ENCODE measurements at places on chromosomes 7 and 10. TPM values are rescaled to one million over a fixed set of nuclear protein-coding genes. Genes with fewer than 3 reads are reported as not detected.

- no peak for DNase-seq
These were observed 3.0 kb downstream of the CHPF2 start for GRCh38 chr7:151235091-151235787.

DNA sequence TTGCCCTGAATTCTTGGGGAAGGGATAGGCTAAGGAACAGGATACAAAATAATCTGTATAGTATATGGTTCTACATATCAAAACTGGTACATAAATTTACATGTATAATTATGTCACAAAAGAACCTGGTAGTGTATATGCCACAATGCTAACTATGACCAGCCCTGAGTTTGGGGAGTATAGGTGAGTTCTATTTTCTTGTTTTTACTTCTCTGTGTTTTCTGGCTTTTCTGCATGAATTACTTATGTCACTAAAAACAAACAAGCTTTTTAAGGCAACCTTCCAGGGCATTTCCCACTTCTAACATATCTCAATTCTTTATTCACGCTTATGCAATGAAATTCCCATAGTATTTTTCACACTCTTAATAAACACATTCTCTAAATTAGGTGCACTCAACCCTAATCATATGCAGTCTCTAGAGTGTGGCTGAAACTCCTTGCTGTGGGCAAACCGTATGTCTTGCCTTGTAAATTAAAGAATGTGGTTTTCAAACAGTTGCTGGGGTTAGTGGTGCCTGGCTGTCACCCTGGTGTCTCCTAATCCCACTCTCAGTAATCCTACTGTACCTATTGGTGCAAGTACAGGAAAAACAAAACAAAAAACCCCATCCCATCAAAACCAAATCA, 14.0 kb upstream of the INSIG1 start:
- peak; percentile 61 for DNase-seq

GRCh38 chr10:128929767-128930166, 537.3 kb upstream of the MGMT start:
- no peak for DNase-seq

DNA sequence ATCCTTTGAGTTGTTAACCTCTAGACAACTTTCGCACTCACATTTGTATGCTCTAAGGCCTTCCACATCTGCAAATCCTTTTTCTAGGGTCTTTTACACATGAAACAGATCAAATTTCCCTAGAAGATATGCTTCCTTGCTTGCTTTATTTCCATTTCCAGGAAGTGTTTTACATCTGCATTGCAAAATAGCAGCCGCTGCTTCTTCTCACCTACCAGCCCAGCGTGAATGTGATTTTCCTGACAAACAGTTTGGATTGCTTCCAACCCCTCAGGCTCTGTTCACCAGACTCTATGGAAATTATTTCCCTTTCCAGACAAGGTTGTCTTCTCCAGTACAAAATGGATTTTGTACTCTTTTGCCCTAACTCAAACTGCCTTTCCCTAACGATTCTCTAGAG, 50.9 kb upstream of the PAPSS2 start:
- DNase-seq = no peak

DNA sequence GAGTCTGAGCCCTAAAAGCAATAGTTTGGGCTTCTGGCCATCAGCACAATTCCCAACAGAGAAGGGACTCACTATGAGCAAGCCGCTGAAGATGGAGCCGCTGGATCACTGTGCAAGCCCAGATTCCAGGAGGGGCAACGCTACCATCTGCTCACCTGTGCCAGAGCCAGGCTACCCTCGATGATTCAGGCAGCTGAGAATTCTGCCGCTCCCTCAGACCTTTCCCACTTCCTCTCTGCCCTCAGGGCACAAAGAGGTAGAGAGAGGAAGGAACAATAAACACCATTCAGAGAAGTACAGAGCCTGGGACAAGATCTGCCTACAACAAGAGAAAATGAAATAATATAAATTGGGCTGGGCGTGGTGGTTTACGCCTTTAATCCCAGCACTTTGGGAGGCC, 98.1 kb downstream of the MYOF start:
- DNase-seq = no peak

- no peak for DNase-seq
These were observed 105.3 kb downstream of the CCDC3 start for GRCh38 chr10:12896251-12896650.

DNA sequence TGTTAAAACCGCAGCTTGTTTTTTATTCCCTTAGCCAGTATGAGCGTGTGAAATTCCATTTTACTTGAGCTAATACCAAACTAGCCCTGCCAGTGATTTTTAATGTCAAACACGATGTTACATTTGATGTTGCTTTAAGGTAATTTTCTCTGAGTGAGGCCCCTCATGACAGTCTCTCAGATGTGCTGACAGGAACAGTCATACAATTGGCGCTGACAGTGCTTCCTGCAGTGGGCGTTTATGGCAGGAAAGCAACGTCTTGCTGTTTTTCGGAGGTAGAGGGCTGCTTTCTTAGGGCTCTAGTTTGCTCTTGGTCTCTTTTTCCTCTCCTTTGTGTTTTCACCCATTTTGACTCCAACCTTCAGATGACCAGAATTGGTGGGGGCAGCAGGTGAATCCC, 19.3 kb downstream of the PON1 start:
- DNase-seq = peak; percentile 19

DNA sequence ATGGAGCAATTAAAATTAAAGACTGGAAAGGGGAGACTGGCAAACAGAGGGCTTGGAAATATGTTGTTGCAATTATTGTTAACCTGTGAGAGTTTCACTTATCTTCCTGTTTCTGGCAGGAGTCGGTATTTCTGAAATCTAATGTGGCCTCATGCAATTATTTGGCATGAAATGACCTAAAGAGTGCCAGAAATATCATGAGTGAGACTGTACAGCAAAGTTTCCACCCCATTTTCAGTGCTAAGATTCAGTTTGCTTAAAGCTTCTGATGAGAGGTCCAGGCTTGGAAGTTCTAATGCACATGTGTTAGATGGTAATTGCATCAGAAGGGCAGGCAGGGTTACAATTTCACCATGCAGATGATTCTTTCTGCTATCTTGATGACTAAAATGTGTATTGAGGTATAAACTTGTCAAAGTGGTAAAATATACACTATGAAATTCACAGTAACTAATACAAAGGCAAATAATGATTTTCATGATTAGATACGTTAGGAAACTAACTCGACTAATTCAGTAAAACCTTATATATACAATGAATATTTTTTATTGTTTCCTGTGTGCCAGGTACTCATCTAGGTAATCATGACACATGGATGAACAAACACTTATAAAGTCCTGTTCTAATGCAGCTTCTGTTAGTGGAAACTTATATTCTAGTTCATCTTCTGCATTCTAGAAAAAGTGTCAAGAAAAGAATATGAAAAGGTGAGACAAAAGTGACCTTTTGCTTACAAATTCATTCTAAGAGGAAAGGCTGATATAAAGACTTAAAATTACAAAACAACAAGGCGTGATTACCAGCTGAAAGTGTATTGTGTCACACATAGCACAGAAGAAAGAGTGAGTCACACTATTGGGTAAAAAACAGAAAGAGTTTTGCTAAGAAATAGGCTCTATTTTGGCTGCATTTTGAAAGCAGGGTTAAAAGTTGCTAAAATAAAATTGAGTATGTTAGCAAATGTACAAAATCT, 533.4 kb upstream of the SEMA3D start:
- DNase-seq = no peak

DNA sequence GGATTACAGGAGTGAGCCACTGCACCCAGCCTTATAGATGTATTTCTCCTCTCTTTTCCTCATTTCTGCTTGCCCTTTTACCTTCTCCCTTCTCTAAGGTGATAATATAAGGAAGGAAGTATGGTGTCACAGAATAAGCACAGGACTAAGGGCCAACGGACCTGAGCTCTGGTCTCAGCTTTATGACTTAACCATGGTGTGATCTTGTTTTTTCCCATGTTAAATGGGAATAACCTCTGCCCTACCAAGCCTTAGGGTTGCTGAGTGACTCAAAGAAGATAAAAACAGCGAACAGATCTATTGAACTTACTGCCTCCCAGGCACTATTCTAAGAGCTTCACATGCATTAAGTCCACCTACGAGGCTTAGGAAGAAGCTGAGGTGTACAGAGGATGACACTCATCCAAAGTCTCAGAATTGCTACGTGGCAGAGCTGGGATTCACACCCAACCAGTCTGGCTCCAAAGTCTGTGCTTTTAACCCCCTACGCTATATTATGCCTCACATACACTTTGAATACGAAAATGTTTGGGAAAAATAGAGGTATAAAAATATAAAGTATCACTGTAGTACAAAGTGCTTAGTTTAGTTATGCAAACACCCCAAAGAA, 5.6 kb downstream of the UROS start:
- DNase-seq = no peak

- DNase-seq = no peak
These were observed 271.9 kb downstream of the C7orf25 start for GRCh38 chr7:42639930-42640329.

GRCh38 chr7:1829111-1829510, 159.0 kb downstream of the ELFN1 start:
- DNase-seq = no peak

DNA sequence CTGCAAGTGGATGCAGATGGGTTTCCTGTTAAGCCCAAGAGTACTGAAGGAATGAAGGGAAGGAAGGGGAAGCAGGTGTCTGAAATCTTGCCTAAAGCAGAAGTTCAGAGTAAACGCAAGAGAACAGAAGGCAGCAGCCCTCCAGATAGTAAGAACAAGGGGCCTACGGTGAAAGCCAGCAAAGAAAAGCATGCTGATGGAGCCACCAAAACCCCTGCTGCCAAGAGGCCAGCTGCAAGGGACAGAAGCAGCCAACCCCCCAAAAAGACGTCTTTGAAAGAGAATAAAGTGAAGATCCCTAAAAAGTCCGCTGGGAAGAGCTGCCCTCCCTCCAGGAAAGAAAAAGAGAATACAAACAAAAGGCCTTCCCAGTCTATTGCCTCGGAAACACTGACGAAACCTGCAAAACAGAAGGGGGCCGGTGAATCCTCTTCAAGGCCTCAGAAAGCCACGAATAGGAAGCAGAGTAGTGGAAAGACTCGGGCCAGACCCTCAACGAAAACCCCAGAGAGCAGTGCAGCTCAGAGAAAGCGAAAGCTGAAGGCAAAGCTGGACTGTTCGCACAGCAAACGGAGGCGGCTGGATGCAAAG, 152.5 kb downstream of the LCOR start:
- DNase-seq = no peak

DNA sequence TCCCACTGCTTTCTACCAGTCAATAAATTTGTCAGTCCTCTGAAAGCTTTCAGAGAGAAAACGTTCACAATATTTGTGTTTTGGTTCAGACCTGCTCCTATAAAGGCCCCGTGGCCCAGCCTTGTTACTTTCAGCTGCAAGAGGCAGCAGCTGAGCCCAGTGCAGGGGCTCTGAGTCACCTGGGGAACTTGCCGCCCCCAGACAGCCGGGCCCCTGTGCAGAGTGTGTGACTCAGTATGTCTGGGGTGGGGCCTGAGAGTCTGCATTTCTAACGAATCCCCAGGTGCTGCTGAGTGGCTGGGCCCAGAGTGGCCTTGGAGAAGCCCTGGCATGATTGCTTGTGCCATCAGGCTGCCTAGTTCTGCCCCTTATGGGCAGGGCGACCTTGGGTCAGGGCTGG, 303.5 kb downstream of the PAXIP1 start:
- DNase-seq = no peak

GRCh38 chr7:97015756-97016380, 8.8 kb downstream of the DLX5 start:
- DNase-seq = no peak

Gene PRKG1
- not detected for total RNA-seq

Gene METTL27
- 2.3 TPM for total RNA-seq

Gene FGF8
- not detected for total RNA-seq

Gene NEBL
- not detected for total RNA-seq

Gene CACNA2D1
- not detected for total RNA-seq

Gene TMEM236
- 0.10 TPM for total RNA-seq

Gene ANKRD16
- total RNA-seq = 5.9 TPM

Gene CRYGN
- total RNA-seq = 0.21 TPM

Gene CC2D2B
- total RNA-seq = not detected

Gene DNAJC12
- 8.8 TPM for total RNA-seq

Gene PLEKHA1
- total RNA-seq = 12.9 TPM
